Epithelial cell of esophagus (primary cell): ENCODE measurements at places on chromosomes 3 and 15.
A peak's percentile ranks its signal among the peaks of the same experiment; 100 is the strongest.

DNA sequence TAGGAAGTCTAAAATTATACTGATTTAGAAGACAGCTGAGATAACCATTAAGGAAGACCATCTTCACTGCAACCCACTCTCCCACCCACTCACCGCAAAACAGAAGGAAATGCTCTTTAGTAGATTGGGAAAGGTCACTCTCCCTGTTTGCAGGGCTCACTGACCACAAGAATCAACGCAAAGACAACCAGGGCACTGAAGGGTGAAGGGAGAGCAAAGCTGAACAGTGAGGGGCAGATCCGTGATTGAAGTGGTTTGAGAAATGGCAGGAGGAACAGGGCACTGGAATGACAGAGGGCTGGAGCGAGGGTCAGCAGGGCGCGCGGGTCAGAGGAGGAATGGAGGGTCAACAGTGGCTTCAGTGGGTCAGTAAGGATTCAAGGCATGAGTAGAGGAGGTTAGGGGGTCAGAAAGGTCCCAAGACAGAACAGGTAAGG, 520 bp downstream of the MESD start:
- DNase-seq: no peak

DNA sequence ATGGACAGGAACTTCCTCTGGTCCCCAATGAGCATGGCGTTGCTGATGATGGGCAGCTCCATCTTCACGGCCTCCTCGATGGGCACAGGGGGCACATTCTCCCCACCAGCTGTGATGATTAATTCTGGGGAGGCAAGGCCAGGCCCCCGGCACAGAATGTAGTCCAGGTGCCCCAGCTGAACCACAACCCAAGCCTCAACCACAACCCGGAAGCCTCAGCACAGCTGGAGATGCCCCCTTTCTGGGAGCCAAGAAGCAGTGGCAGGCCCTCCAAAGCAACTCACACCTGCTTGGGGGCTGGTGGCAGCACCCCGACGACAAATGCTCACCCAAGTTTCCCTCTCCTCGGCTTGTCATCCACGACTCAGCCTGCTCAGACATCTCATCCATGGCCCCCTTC, 25.2 kb downstream of the IDH3A start:
- no peak for DNase-seq

DNA sequence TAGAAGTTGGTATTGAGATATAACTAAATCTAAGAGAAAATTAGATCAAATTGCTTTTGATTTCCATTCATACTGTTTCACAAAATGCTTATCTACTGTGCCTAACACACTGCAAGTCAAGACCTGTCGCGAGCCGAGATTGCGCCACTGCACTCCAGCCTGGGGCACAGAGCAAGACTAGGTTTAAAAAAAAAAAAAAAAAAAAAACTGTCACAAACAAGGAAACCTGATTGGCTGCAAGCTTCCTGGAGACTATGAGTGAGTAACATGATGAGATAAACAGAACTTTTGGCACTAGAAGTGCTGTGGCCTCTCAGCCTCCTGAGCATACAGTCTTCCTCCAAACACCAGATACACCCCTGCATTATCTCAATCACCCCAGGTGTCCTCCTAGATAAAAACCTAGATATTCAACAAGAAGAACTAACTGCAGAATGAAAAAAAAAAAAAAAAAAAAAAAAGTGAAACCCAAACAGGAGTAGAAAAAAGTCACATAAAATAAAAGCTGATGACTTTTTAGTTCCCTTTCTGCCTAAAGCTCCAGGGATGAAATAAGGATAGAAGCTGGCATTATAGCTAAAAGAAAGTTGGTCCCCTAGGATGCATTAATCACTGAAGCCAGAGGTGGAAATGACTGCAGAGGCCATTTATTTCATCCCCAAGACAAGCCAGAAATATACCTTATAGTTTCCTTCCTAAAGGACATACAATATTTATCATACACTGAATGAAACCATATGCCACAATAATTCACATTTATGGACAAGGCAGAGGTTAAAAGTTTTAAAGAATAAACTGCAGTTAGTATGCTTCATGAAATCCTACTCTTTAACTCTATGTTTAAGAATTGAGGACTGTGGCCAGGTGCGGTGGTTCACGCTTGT, 82.4 kb downstream of the P3H2 start:
- DNase-seq: peak; percentile 95

GRCh38 chr15:29774900-29775299, 47.4 kb downstream of the TJP1 start:
- DNase-seq: peak; percentile 88

DNA sequence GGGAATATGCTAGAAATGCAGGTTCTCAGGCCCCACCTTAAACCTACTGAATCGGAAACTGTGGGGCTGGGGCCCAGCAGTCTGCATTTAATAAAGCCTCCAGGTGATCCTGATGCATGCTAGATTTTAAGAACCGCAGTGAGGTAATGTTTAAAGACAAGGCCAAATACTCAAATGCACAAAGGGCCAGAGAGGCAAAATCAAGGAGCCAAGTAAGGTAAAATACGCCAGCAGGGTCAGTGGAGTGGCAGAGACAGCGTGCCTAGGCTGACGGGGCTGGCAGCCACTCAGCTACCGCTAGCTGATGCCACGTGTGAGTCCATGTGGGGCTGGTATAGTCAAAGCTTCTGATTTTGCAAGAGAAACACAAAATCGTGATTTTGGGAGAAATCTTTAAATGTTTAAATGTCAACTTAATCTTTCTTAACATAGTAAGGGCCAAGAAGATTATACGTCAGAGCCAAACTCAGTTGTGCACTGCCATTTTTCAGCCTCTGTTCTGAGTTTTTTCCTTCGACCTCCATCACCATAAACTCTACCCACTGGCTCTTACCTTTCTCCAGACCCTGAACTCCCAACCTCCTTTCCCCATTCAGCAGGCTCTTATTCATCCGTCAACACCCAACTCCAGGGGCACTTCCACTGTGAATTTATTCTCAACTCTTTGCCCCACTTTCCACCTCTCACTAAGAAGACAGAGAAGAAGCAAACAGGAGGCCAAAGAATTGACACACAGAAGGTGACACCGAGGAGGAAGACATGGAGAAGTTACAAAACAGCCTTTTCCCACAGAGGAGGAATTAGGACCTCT, 136.6 kb upstream of the RAD18 start:
- DNase-seq: no peak
